ENCODE measurements at places on chromosomes 4 and X. TPM values are rescaled to one million over a fixed set of nuclear protein-coding genes. Genes with fewer than 3 reads are reported as not detected.

PCDH7 gene
- 22.6 TPM for total RNA-seq

PHKA2 gene
- total RNA-seq, result 18.0 TPM

TRPC5OS gene
- not detected for total RNA-seq

NLRP2B gene
- not detected for total RNA-seq

TSPAN5 gene
- total RNA-seq, result 19.0 TPM

NPY5R gene
- not detected for total RNA-seq

GASK1B gene
- 13.5 TPM for total RNA-seq

EREG gene
- 44.0 TPM for total RNA-seq

TMEM156 gene
- total RNA-seq, result not detected

DNAAF6 gene
- total RNA-seq, result not detected

SH2D1A gene
- total RNA-seq, result not detected

SPANXA1 gene
- total RNA-seq, result not detected

OPRPN gene
- total RNA-seq, result not detected

C4orf36 gene
- total RNA-seq, result 2.7 TPM

CAPN6 gene
- 0.78 TPM for total RNA-seq

ARX gene
- not detected for total RNA-seq

TBC1D9 gene
- total RNA-seq, result 42.8 TPM

MAGEA11 gene
- total RNA-seq, result not detected

BGN gene
- total RNA-seq, result 2.6 TPM

CXCL10 gene
- total RNA-seq, result not detected

SFRP2 gene
- not detected for total RNA-seq

LANCL3 gene
- 1.4 TPM for total RNA-seq

MAGEA6 gene
- total RNA-seq, result not detected

ASB9 gene
- total RNA-seq, result 0.67 TPM

SLC4A4 gene
- not detected for total RNA-seq

IL2RG gene
- total RNA-seq, result not detected

YIPF7 gene
- not detected for total RNA-seq

ZNF630 gene
- total RNA-seq, result 2.1 TPM

DDIT4L gene
- not detected for total RNA-seq

NEUROG2 gene
- not detected for total RNA-seq

DCAF4L1 gene
- total RNA-seq, result 0.17 TPM

VSIG1 gene
- 3.5 TPM for total RNA-seq

HMGN5 gene
- total RNA-seq, result 1.2 TPM

SHROOM4 gene
- 7.0 TPM for total RNA-seq
